ENCODE measurements at places on chromosomes 3 and 15.

GRCh38 chr3:82274897-82275296, 513.5 kb upstream of the GBE1 start:
- no peak for DNase-seq

DNA sequence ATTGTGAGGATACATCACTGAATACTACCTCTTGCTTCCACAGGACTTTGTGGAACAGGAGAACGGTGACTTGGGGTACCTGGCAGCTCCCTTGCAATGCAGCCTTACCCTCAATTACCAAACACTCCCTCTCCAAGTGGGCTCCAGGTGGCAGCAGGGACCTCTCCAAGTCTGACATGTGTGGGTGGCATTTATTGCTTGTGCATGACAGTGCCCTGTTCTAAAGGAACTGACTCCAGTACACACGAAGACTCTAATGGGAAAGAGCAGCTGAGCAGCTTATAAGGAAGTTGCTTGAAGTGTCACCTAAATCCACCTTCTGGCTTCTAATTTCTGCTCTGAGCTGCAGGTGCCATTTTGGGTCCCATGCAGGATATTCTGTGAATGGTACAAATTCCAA, 174.1 kb upstream of the SLCO3A1 start:
- DNase-seq, result no peak

DNA sequence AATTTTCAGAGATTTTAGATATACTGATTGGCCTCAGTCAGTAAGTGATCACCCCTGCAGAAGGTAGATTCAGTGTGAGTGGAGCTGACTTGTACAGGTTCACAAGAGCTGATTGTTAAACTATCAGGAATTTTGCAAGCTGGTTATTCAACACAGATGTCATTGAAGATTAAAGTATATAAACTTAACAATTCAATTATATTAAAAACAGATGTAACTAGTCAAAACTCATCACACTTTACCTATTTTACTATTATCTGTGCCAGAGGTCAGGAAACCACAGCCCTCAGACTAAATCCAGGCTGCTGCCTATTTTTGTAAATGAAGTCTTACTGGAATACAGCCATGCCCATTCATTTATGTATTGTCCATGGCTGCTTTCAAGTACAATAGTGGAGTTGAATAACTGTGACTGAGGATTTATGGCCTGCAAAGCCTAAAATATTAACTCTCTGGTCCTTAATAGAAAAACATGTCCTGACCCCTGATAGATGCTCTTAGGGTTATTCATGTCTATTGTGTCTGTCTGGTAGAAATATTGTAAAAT, 429.3 kb upstream of the PDZRN3 start:
- no peak for DNase-seq

DNA sequence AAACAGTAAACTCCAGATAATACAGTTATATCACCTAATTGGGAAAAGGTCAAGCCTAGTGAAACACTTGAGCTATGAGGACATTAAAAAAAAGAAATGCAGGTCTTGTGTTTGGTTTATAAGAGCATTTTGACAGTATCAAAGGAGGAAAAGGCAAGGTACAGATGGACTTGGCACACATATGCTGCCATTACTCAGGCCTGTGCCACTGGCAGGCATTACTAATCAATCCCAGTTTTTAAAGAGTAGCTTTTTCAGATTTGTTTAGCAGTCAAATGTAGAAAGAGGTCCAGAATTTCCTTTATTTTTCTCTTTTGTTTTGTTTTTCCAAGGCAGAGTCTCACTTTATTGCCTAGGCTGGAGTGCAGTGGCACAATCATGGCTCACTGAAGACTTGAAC, 38.9 kb downstream of the MDFIC2 start:
- DNase-seq, result no peak

DNA sequence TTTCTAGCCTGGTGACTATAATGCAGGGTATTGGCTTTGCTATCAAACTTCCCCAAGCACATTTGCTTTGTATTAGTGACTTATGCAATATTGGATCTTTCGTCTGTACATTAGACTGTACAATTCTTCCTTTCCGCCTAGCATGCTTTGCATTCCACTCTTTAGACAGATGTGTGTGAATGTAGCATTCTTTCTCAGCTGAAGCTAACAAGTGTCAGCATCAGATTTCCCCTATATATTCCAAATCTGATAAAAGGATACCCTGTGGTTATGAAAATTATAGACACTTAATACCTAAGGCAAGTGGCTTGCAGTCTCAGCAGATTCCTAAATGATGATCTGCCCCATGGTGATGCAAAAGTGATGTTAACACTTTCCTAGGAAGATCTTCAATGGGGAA, 360.1 kb downstream of the CNTN4 start:
- DNase-seq, result no peak

- no peak for DNase-seq
These were observed 60.8 kb upstream of the ARHGEF26 start for GRCh38 chr3:154060238-154061000.

Data from NCI-H1105 treated with DMSO at 0.1 percent for 48 hours (cell line).